MM.1S (cell line): ENCODE measurements at places on chromosomes 2 and 18.

DNA sequence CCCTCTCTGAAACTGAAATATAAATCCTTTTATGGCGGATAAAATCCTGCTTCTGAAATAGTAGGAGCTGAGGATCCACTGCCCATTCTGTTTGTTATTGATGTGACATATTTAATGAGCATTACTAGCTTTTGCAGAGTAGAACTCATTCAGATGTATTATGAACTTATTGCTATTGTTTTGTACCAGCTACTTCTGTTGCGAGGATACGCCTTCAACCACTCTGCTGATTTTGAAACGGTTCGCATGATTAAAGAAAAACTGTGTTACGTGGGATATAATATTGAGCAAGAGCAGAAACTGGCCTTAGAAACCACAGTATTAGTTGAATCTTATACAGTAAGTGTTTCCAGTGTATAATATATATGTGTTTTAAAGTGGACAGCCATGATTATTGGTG, 27.7 kb downstream of the ACTR2 start:
- DNase-seq: no peak

- peak; percentile 76 for DNase-seq
Observed at GRCh38 chr2:165016772-165017411, 61.6 kb upstream of the SLC38A11 start.

DNA sequence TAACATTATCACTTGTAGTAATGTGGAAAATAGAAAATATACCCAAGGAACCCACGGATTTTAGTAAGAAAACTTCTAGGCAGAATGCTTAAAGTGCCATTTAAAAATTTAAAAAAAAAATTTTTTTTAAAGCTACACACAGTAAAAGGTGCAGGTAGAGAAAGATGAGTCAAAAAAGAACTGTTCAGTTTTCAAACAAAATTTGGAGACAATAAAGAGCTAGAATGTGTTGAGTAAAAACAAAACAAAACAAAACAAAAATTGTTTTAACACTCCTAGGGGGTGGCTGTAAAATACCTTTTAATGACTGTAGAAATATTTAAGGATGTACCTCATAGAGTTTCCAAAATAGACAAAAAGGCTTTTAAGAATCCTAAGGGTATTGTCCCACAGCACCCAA, 212.0 kb downstream of the TGIF1 start:
- DNase-seq: no peak

DNA sequence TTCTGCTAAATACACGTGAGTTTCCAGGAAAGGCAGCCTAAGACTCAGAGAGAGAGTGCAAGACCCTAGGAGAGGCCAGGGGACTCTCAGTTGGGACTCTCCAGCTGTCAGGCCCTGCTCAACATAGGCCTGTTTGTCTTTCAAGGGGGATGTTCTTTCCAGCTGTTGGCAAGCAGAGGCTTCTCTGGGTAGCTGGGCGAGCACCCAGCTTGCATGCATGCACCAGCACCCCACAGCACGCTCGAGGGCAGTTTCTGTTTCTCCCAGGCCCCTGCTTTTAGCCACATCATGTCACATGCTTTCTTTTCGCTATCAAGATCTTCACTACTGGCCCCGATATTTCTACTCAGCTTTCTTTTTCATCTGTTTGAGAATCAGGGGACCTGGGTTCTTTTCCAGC, 479.3 kb upstream of the HS6ST1 start:
- peak; percentile 82 for DNase-seq

- no peak for DNase-seq
Observed at GRCh38 chr2:190407246-190407661, 901 bp upstream of the MFSD6 start.

- no peak for DNase-seq
Observed at GRCh38 chr2:108240966-108241365, 1.2 kb downstream of the SULT1C3 start.

GRCh38 chr2:74707837-74708236, 53.8 kb downstream of the SEMA4F start:
- DNase-seq: no peak

GRCh38 chr2:128414946-128415778, 96.5 kb upstream of the HS6ST1 start:
- no peak for DNase-seq

- DNase-seq: no peak
Observed at GRCh38 chr18:12308386-12309100, 502 bp downstream of the TUBB6 start.

DNA sequence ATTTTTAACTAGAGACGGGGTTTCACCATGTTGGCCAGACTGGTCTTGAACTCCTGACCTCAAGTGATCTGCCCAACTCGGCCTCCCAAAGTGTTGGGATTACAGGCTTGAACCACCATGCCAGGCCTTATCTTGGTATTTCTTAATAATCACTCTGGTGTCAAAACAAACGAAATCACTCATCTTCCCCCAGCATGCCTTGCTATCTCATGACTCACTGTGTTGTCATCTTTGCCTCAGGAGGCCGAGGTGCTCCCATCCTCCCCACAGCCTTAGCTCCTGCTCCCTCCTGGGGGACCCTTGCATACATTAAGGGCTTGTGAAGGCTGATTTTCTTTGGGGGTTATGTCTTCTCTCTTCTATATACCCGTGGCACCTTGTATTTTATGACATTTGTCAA, 250.1 kb upstream of the DPP10 start:
- DNase-seq: no peak

DNA sequence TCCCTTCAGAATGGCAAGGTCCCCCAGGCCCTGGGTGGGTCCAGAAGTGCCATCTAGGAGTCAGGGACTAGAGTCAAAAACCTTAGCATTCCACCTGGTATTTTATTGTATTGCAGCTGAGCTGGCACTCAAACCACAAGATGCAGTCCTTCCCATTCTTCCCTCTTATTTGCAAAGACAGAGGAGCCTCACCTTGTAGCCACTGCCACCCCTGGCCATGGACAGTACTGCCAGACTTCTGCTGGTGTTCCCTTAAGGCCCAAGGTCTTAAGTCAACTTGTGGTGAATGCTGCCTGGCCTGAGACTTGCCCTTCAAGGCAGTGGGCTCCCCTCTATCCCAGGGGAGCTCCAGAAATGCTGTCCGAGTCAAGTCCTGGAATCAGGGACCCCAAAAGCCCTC, 6.9 kb downstream of the UGT1A10 start:
- no peak for DNase-seq

DNA sequence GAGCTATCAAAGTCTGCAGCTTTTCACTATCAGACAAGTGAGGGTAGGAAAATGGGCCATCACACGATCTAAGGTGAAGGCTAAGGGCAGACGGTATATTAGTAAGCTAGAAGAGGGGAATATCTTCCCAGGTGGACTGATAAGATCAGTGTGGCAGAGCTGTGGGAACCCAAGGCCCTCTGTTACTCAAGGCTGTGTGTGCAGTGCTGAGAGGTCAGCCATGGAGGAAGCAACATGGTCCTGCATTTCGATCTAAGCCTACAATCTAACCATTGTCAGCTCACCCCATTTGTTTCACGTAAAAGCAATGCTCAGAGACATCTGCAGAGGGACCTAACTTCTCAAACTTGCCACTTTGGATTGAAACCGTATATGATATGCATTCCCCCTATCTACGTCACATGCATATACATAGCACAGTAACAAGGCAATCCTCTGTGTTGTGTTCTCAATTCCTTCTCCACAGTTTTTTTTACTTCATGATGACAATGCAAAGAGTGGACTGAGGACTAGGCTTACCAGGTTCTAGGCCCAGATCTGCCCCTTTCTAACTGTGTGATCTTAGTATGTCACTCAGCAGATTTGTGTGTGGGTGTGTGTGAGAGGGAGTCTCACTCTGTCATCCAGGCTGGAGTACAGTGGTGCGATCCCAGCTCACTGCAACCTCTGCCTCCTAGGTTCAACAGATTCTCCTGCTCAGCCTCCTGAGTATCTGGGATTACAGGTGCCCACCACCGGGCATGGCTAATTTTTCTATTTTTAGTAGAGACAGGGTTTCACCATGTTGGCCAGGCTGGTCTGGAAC, 45.2 kb downstream of the SLC8A1 start:
- no peak for DNase-seq

- no peak for DNase-seq
Observed at GRCh38 chr2:240252191-240252871, 111.9 kb upstream of the OTOS start.
